Stimulated activated CD8-positive, alpha-beta memory T cell treated with anti-CD3 and anti-CD28 coated beads, Interleukin-15, amount 100 ng/mL, for 4 hours (primary cell): ENCODE measurements at places on chromosomes 4 and X.

DNA sequence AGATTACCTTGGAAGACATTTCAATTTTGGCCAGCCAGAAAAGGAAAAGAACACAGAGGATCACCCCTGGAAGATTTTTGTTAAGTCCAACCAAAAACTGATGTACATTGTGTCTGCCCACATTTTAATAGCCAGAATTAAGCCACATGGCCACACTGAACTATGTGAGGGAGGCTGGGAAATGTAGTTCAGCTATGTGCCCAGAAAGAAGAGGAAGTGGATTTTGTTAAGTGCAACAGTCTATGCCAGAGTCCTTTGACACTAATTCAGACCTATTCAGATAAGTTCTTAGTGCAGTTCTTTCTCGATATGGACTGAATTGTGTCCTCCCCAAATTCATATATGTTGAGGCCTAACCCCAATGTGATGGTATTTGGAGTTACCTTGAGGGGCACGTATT lies 18.4 kb downstream of the PRPS1 start:
- DNase-seq = no peak

DNA sequence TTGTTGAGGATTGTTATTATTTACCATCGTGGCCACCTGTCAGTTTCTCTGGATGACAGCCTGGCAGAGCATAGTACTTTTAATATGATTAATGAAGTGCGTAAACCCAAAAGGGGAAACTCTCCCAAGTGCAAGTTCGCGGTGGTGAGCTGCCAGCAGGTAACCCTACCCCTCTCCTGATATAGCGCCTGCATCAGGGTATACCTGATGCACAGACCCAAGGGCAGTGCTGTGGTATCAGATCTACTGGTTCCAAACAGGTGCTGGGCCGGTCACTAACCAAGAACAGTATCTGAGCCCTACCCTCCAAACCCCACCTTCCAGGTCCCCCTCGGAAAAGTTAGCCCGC lies 1.6 kb downstream of the RNF150 start:
- no peak for DNase-seq

GRCh38 chr4:85127653-85128052 lies 161.2 kb upstream of the WDFY3 start:
- DNase-seq = no peak

- DNase-seq = no peak
Observed at GRCh38 chr4:22233230-22233629, 282.6 kb downstream of the ADGRA3 start.

GRCh38 chr4:173794662-173795061 lies 264.6 kb upstream of the HAND2 start:
- no peak for DNase-seq

GRCh38 chr4:131002132-131002531 lies 1906.2 kb downstream of the C4orf33 start:
- no peak for DNase-seq

GRCh38 chrX:133045986-133046385 lies 50.9 kb downstream of the USP26 start:
- DNase-seq = no peak

GRCh38 chr4:132614682-132615081 lies 534.4 kb upstream of the PCDH10 start:
- DNase-seq = no peak

- DNase-seq = no peak
Observed at GRCh38 chr4:150332086-150332485, 249.9 kb upstream of the MAB21L2 start.
